ENCODE measurements at places on chromosomes 11 and 22. TPM values are rescaled to one million over a fixed set of nuclear protein-coding genes. Genes with fewer than 3 reads are reported as not detected.

- no peak for DNase-seq
Measured at GRCh38 chr11:7222619-7223018, 29.1 kb upstream of the SYT9 start.

GRCh38 chr11:105023003-105023402 lies at the start of gene CASP5:
CASP5 (minus strand) TSS chr11:105023168; CDS start chr11:105023136, 32 bp downstream.
- no peak for DNase-seq

DNA sequence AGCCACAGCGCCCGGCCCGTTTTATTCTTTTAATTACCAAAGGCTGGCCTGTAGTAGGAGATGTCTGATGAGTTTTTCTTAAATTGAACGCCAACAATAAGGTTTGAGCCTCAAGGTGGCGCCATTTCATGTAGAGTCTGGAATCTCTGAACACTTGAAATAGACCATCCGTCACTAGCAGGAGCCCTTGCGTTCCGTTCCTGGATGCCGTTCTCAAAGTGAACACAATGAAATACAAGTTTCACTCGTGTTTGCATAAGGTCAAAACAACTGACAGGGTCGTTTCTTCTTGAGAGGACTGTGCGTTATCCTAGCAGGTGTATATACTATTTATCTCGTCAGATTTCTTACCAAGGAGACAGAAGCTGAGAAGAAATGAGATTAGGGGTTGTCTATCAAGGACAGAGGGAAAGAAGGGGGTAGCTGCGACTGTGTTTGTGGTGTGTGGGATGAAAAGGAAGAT lies 18.7 kb upstream of the SCGB1D1 start:
- DNase-seq, result peak; percentile 63

IGSF22 gene
- 0.81 TPM for total RNA-seq

FAT3 gene
- 0.73 TPM for total RNA-seq

SEC14L3 gene
- not detected for total RNA-seq

RIBC2 gene
- 1.2 TPM for total RNA-seq

Data from left colon (tissue), 2 donors.